Stimulated activated CD4-positive, alpha-beta T cell treated with anti-CD3 and anti-CD28 coated beads, Interleukin-15, amount 100 ng/mL, for 24 hours (primary cell): ENCODE measurements at places on chromosomes 7 and 10.

- no peak for DNase-seq
Observed at GRCh38 chr7:80552031-80552694, 40.3 kb upstream of the GNAT3 start.

- DNase-seq, result no peak
Observed at GRCh38 chr10:129713659-129714265, 246.7 kb downstream of the MGMT start.

GRCh38 chr10:61471491-61471890 is 18.3 kb upstream of the TMEM26 start:
- no peak for DNase-seq

DNA sequence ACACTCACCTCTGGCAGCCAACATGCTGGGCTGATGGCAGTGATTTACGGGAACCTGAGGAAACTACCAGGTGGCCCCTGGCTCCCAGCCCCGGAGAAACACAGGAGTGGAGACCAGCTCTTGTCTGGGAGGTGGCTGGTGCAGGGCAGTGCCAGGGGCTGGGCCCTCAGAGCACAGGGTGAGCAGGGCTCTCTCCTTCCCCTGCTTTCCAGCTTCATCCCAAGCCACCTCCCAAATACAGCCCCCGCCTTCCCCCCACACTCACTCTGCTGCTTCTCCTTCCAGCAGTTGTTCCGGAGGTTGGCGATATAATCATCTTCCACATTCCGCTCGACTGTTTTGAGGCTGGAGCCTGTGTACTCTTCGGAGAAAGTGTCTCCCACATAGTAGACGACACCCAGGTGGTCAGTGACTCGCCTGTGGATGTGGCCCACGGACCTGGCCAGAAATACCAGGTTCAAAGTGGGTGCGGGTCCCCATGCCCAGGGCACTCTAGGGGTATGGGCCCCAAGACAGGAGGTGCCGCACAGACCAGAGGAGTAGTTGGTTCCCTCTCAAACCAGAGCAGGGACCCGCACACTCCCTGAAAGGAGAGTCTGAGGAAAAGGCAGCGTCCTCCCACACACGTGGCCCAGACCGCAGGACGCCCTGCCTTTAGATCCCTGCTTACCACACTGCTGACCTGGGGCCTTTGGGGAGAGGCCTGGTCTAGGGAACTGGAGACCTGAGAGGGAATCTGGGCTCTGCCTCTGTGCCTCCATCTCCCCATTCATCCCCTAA is 18.3 kb downstream of the DNAJB12 start:
- DNase-seq, result no peak

DNA sequence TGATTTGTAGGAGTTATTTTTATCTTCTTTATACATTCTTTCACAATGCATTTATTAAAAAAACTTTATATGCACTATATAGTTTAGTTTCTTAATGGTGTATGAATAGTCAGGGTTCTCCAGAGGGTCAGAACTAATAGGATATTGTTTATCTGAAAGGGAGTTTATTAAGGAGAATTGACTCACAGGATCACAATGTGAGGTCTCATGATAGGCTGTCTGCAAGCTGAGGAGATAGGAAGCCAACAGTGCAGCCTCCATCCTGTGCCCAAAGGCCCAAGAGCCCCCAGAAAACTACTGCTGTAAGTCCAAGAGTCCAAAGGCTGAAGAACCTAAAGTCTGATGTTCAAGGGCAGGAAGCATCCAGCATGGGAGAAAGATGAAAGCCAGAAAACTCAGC is 192.8 kb upstream of the AHR start:
- DNase-seq, result no peak

- no peak for DNase-seq
Observed at GRCh38 chr10:62946278-62946677, 130.1 kb upstream of the EGR2 start.

DNA sequence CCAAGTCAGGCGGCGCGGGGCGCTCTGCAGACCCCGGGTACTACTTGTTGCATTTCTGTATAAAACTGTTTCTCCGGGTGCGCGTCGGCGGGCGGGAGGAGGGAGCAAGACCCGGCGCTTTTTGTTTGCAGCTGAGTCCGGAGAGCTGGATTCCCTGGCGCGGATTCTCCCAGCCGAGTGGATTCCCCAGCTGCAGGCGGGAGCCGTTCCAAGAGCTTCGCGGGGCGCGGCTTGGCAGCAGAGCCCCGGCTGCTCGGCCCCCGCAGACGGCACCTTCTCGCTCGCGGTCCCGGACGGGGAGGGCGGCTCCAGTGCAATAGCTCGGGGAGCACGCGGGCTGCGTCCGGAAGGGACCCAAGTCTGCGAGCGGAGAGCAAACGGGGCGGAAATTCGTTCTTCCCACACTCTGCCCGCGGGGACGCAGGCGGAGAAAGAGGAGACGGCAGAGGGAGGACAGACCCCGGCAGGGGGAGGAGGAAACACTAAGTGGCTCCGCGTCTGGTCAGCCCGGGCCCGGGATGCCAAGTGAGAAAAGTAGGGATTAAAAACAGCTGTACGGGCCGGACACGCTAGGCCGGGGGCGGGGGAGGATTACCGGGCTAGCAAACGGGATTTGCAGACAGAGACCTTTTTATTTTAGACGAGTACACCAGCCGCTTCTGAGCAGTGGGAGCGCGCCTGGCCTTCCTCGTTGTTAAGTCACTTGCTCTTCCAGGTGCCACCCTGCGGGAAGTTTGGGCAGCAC is at the start of gene TRIL:
TSS of gene TRIL (minus strand) at position 96 of the 745 bp plus-strand sequence. CDS start 284 bp downstream, outside the sequence.
- peak; percentile 18 for DNase-seq

DNA sequence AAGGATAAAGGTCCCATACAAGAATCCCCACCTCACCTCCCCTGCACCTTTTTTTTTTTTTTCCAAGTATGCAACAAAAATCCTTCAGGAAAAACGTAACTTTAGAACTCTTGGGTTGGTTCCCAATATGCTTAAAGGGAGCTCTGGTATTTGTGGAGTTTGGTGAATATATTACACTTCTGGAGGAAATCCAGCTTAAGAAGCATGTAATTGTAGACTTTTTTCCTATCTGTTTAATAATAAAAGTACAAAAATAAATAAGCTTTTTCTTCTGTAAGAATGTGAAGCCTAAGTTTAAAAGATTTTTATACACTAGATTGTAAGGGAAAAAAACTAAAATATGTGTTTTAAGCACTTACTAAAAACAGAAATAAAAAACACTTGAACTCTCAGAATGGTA is 102.3 kb downstream of the SORBS1 start:
- no peak for DNase-seq

DNA sequence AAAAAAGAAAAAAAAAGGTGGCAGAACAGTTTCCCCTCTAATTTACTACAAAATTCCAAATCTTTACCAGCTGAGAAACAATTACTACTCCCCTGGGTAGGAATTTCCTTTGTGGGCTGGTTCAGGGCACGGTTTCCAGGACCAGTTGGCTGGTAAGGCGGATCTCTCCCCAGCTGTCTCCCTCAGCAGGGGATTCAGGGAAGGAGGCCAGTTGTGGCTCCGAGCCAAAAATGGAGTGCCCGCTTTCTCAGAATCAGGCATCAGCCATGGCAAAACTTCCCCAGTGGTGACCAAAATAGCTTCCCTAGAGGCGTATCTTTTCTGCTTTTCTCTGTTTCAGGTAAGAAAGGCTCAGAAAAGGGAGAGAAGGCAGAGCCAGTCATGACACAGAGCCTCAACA is 91.2 kb downstream of the ZNF22 start:
- no peak for DNase-seq

DNA sequence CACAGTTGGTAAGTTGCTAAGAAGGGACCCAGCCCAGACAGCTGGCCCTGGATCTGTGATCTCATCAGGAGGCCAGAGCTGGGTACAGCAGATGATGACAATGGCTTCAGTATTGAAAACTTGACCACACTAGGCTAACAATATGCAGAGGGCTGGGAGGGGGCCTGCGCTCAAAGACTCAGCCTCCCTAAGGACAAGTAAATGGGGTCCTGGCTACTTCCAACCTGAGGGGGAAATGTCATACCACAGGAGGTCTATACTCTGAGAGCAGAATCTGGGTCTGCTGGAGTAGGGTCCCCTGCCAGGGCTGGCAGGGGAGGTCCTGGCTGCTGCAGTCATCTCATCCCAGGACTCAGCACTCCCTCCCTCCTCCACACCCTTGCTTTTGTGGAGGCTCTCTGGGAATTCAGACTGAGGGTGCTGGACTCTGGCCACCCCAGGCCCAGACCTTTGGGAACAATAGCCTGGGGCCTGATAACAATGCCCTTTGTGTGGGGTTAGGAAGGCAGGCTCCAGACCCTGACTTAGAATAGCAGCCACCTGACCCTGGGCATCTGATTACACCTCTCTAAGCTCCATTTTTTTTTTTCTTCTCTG is 1.4 kb downstream of the FXYD4 start:
- DNase-seq, result no peak

DNA sequence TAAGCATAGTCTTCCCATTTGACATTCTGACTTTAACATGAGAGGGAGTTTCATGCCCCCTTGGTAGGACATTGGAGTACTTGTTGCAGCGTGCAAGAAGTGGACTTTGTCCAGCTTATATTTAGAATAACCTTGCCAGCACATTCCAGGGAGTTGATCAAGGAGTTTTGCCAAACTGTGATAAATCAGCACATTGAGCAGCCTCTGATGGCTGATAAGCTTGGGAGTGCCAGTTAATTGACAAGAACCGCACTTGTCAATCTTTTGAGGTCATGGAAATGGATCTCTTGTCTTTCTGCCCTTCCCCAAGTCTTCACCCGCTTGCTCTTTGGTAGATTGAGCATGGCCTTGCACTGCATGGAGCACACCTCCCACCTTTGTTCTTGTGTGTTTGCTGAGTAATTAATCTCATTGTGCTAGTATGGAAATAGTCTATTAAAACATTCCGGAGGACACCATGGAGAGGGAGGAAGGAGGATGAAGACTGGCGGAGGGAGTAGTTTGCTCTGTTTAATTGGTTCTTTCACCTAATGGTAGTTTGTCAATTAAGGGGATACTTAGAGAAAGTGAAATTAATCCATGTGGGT is 668.5 kb upstream of the GALNT17 start:
- DNase-seq, result no peak

DNA sequence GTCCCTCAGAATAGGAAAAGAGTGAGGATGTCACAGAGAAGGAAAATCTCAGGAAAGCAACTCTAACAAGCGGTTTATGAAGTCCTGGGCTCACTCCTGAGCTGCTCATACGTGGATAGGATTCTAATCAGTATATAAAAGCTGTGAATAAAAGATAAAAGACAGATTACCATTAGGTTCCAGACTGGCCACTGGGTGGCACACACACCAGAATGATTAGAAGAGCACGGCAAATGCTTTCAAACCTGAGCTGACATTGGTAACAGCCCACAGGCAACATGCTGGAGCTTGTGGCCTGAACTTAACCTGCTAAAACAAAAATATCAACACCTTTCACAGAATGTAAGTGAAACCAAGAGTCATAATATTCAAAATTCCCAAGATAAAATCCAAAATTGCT is 370.8 kb downstream of the GRID1 start:
- peak; percentile 52 for DNase-seq

GRCh38 chr10:95260397-95260881 is 30.4 kb downstream of the PDLIM1 start:
- no peak for DNase-seq

DNA sequence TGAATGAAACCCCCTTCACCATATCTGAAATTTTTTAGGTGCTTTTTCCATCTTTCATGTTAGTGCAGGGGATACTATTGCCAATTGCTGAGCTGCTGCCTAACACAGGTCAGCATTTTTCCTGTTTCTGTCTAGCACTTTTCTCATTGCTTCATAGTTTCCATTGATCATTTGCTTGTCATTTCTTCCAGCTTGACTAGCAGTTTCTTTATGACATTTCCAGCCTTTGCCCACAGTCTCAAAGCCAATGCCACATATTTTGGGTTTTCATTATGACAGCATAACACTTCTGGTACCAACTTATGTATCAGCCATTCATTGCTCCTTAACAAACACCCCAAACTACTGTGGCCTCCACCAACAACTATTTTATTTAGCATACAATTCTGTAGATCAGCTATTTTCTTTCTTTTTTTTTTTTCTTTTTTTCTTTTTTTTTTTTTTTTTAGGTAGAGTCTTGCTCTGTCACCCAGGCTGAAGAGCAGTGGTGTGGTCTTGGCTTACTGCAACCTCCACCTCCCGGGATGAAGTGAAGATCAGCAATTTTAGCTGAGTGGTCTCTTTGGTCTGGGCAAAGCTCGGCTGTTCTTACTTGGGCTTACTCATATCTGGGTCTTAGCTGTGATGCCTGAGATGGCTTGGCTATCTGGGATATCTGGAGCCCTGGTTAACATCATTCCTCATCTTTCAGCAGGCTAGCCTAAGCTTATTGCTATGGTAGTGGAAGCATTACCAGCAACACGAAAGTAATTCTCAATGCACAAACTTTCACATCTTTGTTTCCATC is 102.3 kb downstream of the EPC1 start:
- DNase-seq, result peak; percentile 36

DNA sequence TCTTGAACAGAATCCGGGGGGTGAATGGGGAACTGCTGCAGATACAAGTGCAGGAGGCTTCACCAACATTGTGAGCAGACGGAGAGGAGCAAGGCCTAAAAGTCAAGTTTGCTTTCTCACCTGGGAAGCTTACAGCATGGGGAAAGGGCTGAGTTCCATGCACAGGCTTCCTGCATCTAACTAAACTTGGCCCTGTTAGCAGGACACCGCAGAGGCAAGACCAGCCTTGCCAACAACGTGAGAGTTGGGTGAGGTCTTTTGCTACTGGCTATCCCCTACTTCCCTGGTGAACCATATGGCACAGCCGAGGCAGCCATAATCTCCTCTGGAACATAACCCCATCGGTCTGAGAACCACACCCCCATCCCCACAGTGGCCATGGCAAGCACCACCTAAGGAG is 14.2 kb upstream of the ADAM22 start:
- no peak for DNase-seq

DNA sequence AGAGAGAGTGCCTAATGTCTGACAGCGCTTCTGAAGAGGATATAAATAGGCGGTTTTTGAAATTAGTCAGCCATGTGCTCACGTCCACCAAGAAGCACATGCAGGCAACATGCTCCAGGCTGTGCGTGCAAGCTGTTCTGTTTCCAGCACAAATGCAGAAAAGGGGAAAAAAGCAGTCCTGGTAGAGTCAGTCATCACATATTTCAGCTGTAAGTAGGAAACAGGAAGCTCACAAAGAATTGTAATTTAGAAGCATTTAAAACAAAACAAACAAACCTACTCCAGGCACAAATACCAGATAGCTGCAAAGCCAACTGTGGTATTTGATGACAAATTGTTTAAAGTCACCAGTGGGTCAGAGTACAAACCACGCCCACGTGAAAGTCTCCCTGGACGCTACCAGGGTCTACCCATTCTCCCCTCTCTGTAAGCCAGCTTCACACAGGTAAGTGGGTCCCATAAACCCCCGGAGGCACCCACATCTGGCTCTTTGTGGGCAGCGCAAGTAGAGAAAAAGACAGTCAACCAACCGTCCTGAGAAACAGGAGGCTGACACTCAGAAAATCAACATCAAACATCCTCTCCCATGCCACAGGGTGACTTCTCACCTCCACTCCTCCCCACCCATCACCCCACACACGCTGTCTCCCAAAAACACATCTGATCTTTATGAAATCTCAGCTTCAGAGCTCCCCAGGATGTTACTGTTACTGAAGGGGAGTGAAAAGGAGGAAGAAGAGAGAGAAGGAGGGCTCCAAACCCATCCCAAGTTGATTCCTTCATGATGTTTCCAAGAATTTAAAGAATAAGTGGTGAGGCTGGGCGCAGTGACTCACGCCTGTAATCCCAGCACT is 186.4 kb downstream of the FAM107B start:
- peak; percentile 75 for DNase-seq
